Activated CD8-positive, alpha-beta T cell treated with anti-CD3 and anti-CD28 coated beads, Interleukin-2, amount 10 ng/mL, durations not matched to agents 7 days and 5 days (primary cell): ENCODE measurements at places on chromosomes 7 and 10. TPM values are rescaled to one million over a fixed set of nuclear protein-coding genes. Genes with fewer than 3 reads are reported as not detected.

The NEUROG3 gene
- total RNA-seq, result not detected

DNA sequence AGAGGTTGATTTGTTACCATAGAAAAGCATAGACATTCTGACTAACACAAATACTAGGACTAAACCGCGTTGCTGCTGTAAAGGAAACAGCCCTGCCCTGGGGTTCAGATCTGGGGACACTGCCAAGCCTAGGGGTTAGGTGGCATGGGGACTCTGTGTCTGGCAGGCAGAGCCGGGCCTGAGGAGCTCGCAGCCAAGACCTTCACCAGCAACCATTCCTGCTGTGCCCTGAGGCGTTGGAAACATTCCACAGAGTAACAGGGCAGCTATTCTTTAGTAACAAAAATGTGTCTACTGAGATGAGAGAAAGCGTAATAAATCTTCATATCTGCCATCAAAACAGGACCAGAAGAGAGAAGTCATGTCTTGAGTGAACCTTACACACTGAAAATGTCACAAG is 280.5 kb downstream of the POM121L12 start:
- DNase-seq, result no peak

The INSYN2A gene
- not detected for total RNA-seq

DNA sequence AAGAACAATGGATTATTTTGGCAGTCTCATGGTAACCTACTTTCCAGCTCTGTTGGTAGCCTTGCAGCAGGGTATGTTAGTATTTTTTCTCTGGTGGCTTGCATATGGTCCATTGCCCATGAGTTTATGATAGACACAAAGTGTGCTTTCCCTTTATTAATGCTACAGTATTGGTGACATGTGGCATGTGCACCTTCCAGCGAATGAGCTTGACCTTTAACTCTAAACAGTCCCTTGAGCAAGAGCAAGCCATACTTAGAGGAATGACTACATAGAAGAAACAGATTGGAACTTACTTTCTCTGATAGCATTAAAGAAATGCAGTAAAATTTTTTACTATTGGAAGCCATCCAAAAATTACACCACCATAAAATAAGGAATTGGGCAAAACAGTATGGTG is 73.9 kb downstream of the VTI1A start:
- DNase-seq, result no peak

- DNase-seq, result no peak
These were observed 345 bp downstream of the COBL start for GRCh38 chr7:51316262-51316665.

The CASP7 gene
- 32.6 TPM for total RNA-seq

The NUTM2E gene
- total RNA-seq, result 0.13 TPM

The IFRD1 gene
- 40.1 TPM for total RNA-seq

DNA sequence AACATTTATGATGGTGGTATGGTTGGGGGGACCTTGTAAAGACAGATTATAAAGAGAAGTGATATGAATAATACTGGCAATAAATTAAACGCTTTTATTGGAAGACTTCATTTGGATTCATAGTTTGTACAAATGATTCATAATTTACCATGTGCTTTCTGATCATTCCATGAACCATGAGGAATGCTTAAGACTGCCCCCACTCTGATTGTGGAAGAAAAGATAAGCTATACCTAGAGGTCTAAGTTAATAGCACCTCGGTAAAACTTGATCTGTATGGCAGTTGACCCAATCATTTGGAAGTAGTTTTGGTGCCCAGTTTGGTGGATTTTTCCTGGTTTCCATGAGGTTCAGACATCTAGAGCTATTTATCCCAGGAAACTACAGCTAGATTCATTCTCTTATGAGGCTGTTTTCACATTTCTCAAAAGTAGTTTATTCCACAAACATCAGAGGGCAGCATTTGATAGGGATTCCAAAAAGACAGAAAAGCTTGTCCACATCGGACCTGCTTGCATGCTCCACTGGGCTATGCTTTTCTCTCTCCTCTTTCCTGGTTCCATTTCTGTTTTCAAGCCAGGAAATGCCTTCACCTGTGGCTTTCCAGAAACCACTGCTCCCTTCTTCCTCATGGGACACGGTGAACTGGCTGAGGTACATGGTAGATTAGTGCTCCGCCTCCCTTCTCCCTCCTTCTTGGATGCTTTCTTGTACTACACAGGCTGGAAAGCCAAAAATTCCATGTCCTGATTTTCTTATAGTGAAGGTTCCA is 29.2 kb downstream of the TFAM start:
- DNase-seq, result no peak
